ENCODE measurements at places on chromosomes 16 and 17.

GRCh38 chr17:13099926-13100325 lies 82.1 kb upstream of the ELAC2 start:
- DNase-seq, result no peak

DNA sequence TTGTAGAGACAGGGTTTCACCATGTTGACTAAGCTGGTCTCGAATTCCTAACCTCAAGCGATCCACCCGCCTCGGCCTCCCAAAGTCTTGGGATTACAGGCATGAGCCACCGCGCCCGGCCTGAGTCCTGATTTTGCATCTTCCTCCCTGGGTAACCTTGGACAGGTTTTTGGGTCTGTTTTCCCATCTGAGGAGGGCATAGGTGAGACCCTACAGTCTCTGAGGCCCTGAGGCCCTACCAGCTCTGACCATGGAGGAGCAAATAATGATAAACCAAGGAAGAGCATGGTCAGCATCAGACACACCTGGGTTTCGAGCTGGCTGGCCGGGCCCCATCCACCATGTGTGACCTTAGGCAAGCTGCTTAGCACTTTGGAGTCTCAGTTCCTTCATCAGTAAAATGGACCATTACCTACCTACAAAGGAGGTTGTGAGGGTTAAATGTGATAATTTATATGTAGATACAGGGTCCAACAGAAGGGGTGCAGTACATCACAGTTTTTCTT lies 1.2 kb upstream of the NCBP3 start:
- no peak for DNase-seq

DNA sequence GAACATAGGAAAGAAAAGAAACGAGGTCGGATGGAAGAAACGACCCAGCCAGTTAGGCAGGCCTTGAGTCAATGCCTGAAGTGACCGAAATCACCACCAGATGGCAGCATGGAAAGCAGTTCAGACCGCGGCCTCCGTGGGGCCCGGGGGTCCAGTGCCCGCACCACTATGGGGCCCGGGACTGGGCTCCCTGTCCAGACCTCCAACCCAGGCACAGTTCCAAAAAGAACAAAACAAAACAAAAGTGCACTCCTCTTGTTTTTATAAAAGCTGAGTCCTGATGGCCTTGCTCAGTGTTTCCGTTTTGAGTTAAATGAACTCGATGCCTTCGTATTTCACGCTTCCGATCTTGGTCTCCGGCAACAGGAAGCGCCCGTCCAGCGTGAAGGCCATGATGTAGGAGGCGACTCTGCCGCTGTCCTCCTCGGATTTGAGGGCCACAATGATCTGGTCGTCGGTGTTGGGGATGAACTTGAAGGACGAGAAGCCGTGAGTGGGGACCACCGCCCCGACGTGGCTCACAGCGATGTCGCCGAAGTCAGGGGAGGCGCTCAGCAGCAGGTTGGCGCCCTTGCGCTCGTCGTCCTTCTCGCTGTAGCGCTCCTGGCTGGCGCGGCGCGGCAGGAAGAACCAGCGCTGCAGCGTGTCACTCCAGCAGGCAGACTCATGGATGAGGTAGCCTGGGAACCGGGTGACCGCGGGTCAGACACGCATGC lies 13.7 kb upstream of the LGALS3BP start:
- DNase-seq, result peak; percentile 43

DNA sequence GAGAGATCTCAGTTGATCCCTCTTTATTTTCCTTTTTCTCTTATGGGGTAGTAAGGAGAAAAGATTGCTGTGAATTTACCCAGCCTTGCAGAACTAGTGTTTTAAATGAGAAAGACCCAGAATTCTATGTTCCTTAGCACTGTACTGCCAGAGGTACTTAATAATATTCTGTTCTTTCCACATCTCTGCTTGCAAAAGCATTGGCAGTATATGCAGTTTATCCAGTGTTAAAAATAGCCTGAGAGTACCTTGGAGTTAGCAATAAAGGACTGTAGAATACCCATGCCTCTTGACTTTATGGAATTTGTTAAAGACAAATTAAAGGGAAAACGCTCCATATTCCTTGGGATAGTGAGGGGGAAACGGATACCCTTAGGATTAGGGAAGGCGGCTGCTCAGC lies 11.9 kb downstream of the SLC7A6 start:
- DNase-seq, result no peak

- DNase-seq, result peak; percentile 31
Measured at GRCh38 chr17:78828470-78829185, 12.0 kb downstream of the USP36 start.

DNA sequence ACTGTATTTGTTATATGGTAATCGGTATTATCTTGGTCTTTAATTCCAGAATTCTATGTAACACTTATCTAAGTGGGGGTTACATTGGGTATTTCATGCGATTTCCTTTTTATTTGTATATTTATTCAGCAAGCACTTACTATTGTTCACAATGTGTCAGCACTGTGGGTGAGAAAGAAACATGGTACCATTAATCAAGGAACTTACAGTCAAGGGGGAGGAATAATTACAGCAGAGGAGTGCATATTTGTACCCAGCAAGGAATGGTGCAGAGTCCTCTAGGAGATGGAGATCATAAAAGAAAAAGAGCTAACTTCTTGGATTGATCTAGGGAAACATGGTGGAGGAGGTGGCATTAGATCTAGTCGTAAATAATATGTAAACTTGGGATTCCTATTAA lies 117.0 kb upstream of the KCNJ16 start:
- DNase-seq, result no peak

DNA sequence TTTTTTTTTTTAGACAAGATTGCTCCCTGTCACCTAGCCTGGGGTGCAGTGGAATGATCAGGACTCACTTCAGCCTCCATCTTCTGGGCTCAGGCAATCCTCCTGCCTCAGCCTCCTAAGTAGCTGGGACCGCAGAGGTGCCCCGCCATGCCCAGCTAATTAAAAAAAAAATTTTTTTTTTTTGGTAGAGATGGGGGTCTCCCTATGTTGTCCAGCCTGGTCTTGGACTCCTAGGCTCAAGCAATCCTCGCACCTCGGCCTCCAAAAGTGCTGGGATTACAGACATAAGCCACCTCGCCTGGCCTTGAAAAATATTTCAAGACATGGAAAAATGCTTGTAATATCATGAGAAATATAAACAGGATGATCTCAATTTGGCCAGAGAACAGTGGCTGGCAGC lies 42.9 kb downstream of the HAPSTR1 start:
- DNase-seq, result no peak

DNA sequence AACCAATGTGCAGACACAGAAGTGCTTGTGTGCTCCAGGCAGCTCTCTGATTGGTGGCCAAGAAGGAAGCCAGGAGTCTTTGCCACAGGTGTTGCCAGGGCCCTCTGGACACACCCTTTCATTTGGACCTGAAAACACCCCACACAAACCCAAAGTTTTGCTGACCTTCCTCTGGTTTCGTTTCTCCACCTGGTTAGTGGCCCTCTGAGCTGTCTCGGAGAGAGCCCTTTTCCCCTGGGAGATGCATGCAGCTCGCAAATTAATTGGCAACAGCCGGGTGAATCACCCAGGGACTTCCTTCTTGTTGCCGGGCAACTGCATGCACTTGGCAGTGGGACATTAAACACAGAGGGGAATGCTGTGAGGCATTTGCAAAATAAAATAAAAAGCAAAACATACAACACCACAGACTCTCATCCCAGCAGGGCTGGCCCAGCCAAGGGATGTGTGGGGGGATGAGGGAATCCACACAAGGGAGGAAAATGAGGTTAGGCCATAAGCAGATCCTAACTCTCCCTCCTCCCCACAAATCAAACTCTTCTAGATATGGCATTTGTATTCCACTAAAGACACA lies 286.6 kb downstream of the SOX9 start:
- DNase-seq, result peak; percentile 82
